Upper lobe of left lung (tissue), 6 donors: ENCODE measurements at places on chromosomes 5 and 9.

GRCh38 chr9:111925017-111925770 lies 28.6 kb downstream of the UGCG start:
- DNase-seq = no peak

DNA sequence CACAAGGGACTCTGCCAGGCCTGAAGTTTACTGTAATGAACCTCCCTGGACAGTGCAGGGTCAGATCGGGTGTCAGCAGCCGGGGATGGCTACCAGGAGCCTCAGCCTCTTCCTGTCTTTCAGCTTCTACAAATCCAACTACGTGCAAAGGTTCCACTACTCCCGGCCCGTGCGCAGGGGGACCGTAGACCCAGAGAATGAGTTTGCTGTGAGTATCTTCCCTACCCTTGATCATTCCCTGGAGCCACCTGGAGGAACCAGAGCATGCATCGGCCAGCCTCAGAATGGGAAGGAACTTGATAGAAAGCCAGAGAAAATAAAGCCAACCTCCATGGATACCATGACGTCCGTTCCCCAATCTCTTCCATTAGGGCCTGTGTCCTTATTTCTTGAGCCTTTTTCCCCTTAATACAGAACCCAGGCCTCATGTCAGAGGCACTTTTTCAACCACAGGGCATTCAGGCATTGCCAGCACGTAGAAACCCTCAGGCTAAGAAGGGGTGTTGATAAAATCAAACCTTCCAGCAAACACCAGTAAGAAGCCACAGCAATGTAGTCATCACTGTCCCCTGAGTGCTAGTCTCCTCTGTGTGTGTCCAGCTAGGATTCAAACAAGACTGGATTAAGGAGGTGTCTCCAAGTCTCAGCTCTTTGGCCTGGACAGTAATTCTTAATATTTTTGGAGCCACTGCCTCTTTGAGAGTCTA lies 49.0 kb upstream of the FOXI1 start:
- DNase-seq = no peak

GRCh38 chr9:113454914-113455761 lies 8.4 kb upstream of the RGS3 start:
- DNase-seq = peak; percentile 76

DNA sequence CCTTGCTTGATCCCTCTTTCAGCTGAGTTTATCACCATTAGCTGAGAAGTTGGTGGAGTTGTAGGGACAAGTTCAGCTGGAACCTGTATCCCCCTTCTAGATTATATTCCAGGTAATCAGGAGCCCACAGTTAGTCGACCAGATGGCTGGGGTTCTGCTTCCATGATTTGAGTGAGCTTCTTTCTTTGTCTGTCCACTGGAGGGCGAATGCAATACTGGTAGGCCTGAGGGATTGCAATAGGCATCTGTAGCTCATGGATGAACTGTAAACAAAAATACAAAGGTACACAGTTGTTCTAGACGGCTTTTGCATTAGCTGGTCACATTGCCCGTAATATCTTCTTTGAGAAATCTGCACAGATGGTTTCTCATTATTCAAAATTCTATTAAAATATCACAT lies 88.9 kb downstream of the PCSK5 start:
- no peak for DNase-seq

- no peak for DNase-seq
Measured at GRCh38 chr9:86614871-86615849, 260.9 kb upstream of the TUT7 start.

DNA sequence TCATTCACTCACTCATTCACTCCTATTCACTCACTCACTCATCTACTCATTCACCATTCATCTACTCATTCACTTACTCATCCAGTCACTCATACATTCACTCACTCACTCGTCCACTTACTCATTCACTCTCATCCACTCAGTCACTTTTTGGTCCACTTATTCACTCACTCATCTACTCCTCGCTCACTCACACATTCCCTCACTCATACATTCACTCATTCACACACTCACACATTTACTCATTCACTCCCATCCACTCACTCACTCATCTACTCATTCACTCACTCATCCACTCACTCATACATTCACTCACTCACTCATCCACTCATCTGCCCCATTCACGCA lies 27.7 kb downstream of the WNK2 start:
- no peak for DNase-seq

- DNase-seq = no peak
Measured at GRCh38 chr5:20286512-20286911, 298.5 kb upstream of the CDH18 start.

DNA sequence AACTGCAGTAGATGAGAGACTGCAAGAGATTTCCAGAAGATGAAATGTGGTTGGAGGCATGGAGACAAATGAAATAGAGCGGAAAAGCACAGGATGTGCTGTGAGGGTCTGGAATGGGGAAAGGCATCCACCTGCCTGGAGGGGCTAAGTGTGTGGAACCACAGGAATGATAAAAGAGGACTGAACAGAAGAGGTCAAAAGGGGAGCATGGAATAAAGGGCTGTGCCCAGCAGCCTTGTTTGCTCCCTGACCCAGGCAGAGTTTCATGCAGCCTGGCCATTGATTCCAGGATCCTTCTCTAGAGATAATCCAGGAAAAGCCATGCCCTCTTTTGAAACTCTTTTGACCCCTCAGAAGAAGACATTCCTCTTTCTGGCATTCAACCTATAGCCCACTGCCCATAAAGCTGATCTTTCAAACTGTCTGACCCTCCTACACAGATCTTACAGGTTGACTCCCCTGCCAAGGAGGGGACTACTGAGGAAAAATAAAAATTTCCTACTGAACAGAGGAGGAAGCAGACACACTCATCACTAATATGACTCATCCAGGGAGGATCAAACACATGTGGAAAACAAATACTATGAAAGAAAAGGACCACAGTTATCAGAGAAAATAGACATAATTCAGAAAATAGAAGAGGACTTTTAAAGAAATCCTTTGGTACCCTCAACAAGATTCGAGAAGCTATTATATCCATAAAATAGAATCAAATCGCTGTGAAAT lies 273.5 kb upstream of the PCSK5 start:
- DNase-seq = no peak

DNA sequence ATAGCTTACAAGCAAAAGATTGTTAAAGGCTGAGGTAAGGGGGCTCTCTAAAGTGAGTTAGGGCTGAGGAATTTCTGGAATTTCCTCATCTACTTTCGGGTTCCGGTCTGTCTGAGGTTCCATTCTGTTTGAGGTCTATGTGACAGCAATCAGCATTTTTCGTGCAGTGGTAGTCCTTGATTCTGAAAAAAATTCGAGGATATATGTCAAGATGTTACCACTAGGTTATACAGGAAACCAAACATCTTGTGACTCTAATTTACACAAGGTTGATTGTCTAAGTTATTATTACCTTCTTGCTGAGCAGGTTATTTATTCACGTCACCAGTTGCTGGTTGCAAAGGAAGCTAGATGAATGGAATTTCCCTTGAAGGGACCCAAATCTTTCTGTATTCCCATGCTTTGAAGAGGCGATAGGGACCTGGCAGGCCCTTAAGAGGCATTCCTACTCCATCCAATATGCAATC lies 35.2 kb downstream of the RLN2 start:
- no peak for DNase-seq

GRCh38 chr5:167850911-167851310 lies 440.5 kb upstream of the WWC1 start:
- no peak for DNase-seq

- DNase-seq = no peak
Measured at GRCh38 chr5:138240650-138241385, 27.7 kb upstream of the CDC23 start.

GRCh38 chr5:176900780-176901204 lies 1.6 kb upstream of the HK3 start:
- DNase-seq = no peak
